Stimulated activated CD4-positive, alpha-beta T cell treated with anti-CD3 and anti-CD28 coated beads, Interleukin-12 subunit alpha, Interleukin-12 subunit beta, amount 100 ng/mL, for 4 hours (primary cell): ENCODE measurements at places on chromosomes 2 and 18.

GRCh38 chr2:152693033-152693432 lies 24.2 kb downstream of the PRPF40A start:
- no peak for DNase-seq

DNA sequence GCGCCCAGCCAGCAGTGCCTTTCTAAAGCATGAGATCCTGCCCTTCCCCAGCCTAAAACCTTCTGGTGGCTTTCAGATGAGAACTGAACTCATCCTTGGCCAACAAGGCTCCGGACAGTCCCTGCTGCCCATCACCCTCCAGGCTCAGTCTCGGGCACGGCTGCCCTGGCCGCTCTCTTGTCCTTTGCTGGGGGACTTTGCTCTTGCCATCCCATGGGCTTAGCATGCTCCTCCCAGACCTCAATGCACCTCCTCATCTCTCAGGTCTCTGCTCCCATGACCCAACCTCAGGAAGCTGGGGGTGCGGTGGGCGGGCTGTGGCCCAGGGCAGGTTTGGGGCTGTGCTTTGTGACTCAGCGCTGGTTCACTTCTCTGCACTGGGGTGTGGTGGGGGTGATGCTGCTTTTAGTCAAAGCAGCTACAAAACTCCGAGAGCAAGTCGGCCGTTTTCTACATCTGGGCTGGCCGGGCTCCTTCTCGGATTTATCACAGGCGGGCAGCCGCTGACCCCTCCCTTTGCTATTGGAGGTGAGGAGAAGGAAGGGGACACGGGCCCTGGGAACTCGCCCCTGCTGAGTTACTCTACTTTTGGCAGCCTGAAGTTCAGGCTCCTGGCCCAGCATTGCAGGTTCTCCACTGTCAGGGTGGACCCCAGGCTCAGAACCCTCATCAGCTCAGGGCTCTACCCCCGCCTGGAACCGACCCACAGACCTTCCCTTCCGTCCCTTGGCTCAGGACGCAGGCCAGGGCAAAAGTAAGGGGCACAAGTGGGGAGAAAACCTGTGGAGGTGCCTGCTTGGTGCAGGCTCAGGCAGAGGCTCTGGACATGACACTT lies 90.6 kb upstream of the TAF1B start:
- DNase-seq: peak; percentile 84

GRCh38 chr2:204505946-204506345 lies 39.3 kb upstream of the PARD3B start:
- no peak for DNase-seq

DNA sequence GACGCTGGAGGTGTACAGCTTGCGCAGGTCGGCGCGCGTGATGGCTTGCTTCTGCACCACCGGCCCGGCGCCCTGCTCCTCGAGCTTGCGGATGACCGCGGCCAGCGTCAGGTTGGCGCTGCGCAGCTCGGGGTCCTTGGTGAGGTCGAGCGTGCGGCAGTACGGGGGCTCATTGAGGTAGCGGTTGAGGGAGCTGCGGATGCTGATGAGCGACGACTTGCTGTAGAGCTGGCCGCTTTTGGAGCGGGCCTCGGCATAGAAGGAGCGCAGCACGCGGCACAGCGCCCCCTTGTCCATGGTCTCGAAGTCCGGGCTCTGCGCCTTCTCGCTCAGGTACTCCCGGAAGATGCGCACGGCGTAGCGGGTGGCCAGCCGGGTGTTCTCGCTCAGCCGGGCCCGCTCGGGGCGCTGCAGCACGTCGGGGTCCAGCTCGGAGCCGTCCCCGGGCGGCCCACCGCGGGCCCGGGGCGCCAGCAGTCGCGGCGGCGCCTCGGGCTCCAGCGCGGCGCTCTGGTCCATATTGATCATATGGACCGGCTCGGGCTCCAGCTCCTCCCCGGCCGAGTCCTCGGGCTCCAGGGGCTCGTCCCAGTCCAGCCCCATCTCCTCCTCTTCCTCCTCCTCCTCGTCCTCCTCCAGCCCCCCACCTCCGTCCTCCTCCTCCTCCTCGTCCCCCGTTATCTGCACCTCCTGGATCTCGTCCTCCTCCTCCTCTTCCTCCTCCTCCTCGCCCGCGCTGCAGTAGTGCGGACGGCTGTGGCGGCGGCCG lies 523 bp downstream of the KCTD1 start:
- DNase-seq: peak; percentile 52

- DNase-seq: no peak
Observed at GRCh38 chr2:148545390-148546256, 98.9 kb upstream of the EPC2 start.
